Progenitor cell of endocrine pancreas (in vitro differentiated cells): ENCODE measurements at places on chromosomes 4 and X. TPM values are rescaled to one million over a fixed set of nuclear protein-coding genes. Genes with fewer than 3 reads are reported as not detected.

The ASB12 gene
- total RNA-seq: 0.22 and 0.47 TPM in 2 replicates

The ARAP2 gene
- 9.2 and 11.6 TPM in 2 replicates for total RNA-seq

- no peak for DNase-seq
These were observed 182.7 kb downstream of the PABPC4L start for GRCh38 chr4:134018846-134019245.

GRCh38 chr4:123233136-123233768 is 163.3 kb upstream of the SPRY1 start:
- no peak for DNase-seq

DNA sequence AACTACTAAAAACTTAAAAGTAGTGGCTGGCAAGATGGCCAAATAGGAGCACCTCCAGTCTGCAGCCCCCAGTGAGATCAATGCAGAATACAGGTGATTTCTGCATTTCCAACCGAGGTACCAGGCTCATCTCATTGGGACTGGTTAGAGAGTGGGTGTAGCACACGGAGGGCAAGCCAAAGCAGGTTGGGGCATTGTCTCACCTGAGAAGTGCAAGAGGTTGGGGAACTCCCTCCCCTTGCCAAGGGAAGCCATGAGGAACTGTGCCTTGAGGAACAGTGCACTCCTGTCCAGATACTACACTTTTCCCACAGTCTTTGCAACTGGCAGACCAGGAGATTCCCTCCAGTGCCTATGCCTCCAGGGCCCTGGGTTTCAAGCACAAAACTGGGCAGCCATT is 311.1 kb downstream of the PAPSS1 start:
- no peak for DNase-seq

DNA sequence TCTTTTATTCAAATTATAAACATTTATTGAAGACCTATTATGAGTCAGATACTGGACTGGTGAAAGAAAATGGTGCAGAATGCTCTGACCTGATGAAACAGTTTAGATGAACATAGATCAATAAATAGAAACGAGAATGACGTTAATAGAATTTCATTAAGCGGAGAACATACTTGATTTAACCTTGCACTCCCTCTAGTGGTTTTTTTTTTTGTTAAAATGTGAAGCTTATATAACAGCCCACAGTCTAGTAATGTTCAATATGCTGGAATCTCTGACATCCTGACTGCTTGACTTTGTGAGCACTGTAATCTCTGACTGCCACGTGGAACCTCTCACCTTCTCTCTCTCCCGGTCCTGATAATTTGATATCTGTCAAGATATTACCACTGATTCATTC is 32.3 kb downstream of the HDAC8 start:
- no peak for DNase-seq
